ENCODE measurements at places on chromosomes 2 and 18.

- peak; percentile 40 for DNase-seq
Observed at GRCh38 chr2:159201360-159202063, 85.0 kb downstream of the WDSUB1 start.

DNA sequence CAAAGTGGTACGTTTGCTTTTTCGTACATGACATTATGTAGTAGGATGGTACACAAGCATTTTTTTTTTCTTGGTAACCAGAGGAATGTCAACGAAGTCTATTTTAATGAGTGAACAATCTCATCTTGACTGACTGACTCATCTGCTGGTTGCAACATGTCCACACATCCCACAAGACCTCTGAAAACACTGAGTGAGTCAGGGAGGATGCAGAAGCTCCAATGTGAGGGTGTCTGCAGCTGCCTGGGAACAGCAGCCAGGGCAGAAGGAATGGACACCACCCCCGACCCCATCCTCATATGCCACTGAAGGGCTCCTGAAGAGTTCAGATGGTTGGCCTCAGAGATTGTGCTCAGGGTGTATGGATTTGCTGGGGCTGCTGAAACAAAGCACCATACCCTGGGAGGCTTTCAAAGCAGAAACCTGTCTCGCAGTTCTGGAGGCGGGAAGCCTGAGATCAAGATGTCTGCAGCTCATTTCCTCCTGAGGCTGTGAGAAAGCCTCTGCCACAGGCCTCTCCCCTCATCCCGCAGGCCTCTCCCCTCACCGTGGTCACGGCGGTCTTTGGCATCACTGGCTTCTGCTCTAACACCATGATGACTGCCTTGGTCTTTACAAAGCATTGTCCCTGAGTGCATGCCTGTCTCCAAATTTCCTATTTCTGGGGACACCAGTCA is 124.6 kb downstream of the LRATD1 start:
- DNase-seq, result no peak

DNA sequence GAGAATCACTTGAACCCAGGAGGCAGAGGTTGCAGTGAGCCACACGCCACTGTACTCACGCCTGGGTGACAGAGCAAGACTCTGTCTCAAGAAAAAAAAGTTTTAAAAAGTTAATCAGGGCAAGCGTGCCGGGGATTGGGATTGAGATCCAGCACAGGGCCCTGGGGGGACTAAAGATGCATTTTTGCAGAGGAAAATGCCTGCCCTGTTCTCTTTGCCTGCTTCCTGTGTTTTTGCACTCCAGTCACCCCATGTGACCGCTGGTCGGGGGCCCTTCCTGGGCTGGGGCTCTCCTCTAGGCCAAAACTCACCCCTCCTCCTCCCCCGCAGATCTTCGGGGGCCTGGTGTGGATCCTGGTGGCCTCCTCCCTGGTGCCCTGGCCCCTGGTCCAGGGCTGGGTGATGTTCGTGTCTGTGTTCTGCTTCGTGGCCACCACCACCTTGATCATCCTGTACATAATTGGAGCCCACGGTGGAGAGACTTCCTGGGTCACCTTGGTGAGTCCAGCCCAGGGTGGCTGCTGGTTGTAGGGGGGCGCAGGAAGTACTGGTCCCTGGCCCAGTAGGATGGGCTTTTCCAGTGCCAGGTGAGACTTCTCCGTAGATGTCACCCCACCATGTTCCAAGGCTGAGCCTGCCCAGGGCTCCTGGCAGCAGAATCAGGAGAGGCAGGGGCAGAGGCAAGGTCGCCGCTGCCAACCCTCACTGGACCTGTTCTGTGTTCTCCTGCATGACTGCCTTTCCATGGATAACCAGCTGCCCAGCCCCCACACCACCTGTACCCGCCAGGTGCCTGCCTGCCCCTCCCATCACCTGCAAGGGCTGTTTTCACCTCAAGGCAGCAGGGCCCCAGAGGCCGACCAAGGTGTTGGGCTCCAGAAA is 22.4 kb downstream of the MAL start:
- no peak for DNase-seq

DNA sequence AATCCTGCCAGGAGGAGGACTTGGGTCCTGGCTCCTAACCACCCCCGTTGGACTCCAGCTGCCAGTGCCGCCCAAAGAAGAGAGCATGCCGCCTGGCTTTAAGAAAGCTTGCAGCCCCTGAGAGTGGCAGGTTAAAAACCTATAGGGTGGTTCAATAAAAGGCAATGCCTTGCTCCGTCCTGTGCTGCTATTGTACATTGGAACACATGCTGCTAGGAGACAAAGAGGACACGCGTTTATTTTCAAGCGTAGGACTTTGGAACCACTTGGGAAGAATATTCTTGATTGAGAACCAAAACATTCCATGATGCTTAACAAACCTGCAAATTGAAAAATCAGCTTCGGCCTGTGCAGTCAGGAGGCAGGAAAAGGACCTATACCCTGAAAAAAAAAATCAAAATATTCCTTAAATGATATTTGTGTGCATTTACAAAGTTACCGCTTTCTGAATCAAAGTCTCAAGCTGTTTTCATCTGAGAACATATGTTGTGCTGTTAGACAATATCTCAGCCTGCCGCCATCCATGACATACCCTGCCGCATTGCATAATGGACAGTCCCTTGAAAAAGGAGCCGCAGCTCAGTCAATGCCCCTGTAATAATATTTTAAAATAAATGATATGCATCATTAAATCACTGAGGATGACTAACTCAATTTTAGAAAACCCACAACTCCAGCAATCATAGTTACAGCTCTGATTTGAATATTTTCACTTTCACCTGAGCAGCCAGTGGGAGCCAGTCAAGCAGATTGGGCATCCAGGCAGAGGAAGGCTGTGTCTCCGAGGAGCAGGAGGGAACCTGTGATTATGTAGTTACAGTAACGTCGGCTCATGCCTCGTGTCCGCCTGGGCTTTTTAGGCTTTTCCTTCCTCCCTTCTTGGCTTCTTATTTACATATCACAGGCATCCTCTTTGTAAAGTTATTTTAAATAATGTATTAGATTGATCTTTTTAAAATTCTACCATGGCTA is 805.6 kb upstream of the FANCL start:
- DNase-seq, result no peak

GRCh38 chr2:212683346-212684097 is 144.9 kb upstream of the ERBB4 start:
- DNase-seq, result no peak

DNA sequence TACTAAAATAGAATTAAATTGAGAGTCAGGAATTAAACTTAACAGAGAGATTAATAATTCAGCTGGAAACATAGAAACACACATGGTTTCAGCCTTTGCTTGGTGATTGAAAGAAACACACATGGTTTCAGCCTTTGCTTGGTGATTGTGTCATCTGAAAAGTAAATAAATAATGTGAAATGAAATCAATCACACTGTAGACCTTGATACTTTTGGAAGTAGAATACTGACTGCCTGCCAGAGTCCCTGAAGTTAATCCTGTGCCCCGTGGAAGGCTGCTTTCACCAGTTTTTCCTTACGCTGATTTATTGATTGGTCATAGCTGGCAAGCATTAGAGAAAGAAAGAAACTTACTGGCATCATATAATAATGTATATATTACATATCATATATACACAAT is 1252.7 kb upstream of the FAM98A start:
- DNase-seq, result no peak

GRCh38 chr2:66828876-66829275 is 394.0 kb downstream of the MEIS1 start:
- no peak for DNase-seq

- DNase-seq, result no peak
Observed at GRCh38 chr2:225112362-225113126, 70.3 kb upstream of the DOCK10 start.

DNA sequence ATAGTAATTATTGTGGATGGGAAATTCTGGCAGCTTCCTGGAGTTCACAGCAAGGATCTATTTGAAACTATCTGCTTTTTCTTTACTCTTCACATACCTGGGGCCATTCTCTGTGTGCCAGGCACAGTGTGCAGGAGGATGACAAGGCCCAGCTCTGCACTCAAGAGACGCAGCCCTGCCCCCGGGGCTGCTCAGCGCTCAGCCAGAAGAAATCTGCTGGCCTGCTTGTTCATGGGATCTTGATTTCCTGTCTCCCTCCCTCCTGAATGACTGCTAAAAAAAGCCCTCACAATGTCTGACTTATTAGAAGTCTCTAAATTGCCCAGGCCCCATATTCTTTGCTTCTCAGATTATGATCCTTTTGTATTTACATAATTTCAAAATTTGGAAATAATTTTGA is 210.9 kb downstream of the DCDC2C start:
- DNase-seq, result no peak

DNA sequence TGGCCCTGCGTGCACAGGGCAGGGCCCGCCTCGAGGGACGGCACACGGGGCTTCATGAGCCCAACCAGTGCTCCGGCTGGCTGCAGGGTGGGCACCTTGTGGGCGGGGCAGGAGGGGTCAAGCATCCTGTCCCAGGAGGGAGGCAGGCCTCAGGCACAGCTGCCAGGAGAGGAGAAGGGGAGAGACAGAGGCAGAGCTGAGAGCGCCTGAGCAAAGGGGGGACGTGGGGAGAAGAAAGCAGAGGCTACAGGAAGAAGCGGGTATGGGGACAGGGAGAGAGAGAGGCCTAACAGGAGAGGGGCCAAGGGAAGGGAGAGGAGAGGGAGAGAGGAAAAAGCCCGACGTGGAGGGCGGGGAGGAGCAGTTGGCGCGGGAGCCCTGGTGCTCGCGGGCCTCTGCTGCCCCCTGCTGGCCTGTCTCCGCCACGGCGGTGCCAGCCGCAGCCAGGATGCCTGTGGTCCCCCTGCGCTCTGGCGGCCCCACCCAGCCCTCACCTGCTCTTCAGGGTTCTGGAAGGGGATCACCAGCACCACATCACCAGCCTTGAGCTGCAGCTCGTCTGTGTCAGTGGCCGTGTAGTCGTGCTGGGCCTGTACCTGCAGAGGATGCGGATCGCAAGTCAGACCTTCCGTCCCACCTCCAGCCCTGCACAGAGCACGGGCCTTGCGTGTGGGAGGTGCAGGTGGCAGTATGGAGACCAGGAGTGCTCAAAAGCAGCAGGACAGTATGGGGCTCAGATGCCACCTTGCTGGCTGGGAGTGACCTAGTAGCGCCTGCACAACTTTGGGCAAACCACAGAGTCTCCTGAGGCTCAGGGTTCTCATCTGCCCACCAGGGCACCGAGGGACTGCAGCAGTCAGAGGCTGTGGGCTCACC is 56.8 kb downstream of the BIN1 start:
- DNase-seq, result peak; percentile 55

GRCh38 chr18:31596081-31596872 is 4.6 kb downstream of the TTR start:
- DNase-seq, result no peak

GRCh38 chr2:216535454-216535995 is 36.9 kb downstream of the RPL37A start:
- DNase-seq, result no peak

- no peak for DNase-seq
Observed at GRCh38 chr18:58315041-58315440, 271.0 kb downstream of the NEDD4L start.

GRCh38 chr2:73494031-73494430 is 108.4 kb downstream of the ALMS1 start:
- DNase-seq, result no peak

DNA sequence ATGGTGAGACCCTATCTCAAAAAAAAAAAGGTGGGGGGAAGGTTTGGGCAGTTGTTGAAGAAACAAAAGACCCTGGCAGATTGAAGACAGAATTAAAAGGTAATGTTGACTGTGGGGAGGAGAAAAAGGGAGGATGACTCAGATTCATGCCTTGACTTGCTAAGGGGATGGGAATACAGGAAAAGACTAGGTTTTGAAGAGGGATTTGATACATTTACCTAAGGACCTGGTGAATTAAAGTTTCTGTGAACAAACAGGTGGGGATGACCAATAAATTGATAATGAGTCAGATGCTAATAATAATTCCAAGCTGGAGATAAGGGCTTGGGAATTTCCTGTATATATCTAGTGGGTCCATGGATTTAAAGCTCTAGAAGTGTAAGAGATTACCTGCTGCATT is 27.6 kb downstream of the TTR start:
- no peak for DNase-seq

DNA sequence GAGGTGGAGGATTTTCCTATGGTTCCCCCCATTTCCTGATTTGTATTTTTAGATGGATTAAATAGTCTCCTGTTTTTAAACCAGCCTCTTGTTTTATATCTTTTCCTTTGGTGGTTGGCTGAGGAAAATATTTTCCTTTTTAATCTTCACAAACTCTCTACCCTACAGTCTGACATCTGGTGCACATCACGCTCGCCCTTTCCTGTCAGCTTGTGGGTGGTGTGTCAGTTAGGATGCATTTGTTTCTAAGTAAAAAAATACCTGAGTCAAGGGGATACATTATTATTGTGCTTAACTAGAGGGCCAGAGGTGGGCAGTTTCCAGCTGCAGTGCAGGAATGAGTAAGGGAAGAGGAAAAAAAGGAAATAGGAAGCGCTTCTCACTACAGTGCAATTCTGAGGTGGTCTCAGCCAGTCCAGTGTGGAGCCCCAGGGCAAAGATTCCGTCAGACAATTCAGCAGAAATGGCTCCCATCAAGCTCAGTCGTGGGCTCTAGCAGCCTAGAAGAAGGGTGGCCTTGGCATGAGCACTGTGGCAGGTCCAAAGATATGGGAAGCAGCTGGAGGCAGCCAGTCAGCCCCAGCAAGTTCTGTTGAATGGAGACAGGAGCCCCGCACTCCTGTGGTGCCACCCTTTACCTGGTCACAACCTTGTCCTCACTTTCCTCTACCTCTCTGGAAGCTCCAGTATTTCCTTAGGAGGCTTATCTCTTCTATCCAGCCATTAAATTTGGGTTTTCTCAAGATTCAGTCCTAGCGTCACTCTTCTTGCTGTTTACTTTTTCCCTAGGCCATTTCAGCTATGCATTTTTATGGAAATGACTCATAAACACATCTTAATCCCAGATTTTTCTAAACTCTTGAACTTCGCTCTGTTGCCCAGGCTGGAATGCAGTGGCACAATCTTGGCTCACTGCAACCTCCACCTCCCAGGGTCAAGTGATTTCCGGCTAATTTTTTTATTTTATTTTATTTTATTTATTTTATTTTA is 18.5 kb downstream of the SFTPB start:
- no peak for DNase-seq

GRCh38 chr2:41821167-41821566 is 226.7 kb upstream of the PKDCC start:
- DNase-seq, result no peak

GRCh38 chr2:146652311-146652710 is 1192.5 kb upstream of the ACVR2A start:
- no peak for DNase-seq

- no peak for DNase-seq
Observed at GRCh38 chr18:10116574-10116973, 202.8 kb downstream of the VAPA start.

DNA sequence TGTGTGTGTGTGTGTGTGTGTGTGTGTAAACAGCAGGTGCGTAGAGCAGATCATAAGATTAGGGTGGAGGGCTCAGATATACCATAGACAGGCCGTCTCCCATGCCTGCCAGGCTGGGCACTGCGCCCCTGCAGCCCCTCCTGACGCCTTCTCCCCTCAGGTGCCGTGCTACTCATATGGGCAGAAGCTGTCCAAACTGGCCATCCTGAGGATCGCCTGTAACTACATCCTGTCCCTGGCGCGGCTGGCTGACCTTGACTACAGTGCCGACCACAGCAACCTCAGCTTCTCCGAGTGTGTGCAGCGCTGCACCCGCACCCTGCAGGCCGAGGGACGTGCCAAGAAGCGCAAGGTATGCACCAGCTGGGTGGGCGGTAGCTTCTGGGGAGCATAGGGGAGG is 10.0 kb downstream of the ATOH8 start:
- DNase-seq, result no peak

GRCh38 chr2:39099870-39100728 is 20.8 kb downstream of the SOS1 start:
- peak; percentile 46 for DNase-seq
